ENCODE measurements at places on chromosomes 3 and 15.

- DNase-seq, result no peak
Measured at GRCh38 chr3:177733936-177734335, 536.7 kb upstream of the TBL1XR1 start.

- DNase-seq, result no peak
Measured at GRCh38 chr3:133520286-133520685, 53.2 kb upstream of the CDV3 start.

GRCh38 chr3:58487140-58487886 lies 4.6 kb upstream of the KCTD6 start:
- peak; percentile 86 for DNase-seq

GRCh38 chr3:85432081-85432480 lies 473.3 kb downstream of the CADM2 start:
- DNase-seq, result no peak

GRCh38 chr3:55893045-55893664 lies 406.0 kb upstream of the WNT5A start:
- DNase-seq, result no peak

- DNase-seq, result no peak
Measured at GRCh38 chr15:45449916-45450867, 71.8 kb upstream of the GATM start.

GRCh38 chr3:136891934-136892855 lies 30.2 kb downstream of the NCK1 start:
- DNase-seq, result no peak

- DNase-seq, result no peak
Measured at GRCh38 chr15:78363381-78363734, 23.2 kb downstream of the CRABP1 start.

- DNase-seq, result no peak
Measured at GRCh38 chr3:114427285-114428043, 133.6 kb downstream of the TIGIT start.

DNA sequence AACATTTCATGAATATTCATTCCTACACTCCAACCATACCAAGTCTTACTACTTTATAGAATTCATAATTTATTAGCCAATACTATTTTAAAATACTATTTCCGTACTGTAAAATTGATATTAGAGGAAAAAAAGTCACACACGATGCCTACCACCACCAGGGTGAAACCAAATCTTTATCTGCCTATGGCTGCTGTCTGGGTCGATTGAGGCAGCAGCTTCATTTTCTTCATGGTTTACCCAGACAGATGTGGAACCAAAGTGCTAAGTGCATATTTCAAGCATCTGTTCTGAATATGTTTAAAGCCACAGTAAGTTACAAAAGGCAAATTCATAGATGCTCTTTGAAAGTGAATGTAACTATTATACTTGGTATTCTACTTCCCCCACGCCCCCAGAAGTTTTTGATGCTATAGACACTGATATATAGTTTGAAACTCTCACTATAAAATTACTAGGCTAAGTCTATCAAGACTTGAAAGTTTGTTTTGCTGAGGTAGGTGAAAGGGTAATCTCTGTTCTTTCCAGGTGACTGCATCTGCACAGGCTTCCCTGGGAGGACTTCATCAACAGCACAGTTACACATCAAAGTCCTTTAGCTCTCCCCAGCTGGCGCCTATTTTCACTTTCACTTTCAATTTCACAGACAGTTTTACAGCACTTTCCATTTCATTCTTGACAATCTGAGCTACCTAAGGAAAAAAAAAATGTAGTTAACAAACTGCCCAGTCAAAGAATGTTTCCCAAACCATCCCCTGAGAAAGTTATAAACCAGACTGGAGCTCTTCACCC lies 113.9 kb downstream of the POLQ start:
- peak; percentile 62 for DNase-seq

- DNase-seq, result no peak
Measured at GRCh38 chr3:51269466-51269865, 115.6 kb upstream of the MANF start.

- DNase-seq, result no peak
Measured at GRCh38 chr3:165211721-165212120, 15.5 kb upstream of the SLITRK3 start.

DNA sequence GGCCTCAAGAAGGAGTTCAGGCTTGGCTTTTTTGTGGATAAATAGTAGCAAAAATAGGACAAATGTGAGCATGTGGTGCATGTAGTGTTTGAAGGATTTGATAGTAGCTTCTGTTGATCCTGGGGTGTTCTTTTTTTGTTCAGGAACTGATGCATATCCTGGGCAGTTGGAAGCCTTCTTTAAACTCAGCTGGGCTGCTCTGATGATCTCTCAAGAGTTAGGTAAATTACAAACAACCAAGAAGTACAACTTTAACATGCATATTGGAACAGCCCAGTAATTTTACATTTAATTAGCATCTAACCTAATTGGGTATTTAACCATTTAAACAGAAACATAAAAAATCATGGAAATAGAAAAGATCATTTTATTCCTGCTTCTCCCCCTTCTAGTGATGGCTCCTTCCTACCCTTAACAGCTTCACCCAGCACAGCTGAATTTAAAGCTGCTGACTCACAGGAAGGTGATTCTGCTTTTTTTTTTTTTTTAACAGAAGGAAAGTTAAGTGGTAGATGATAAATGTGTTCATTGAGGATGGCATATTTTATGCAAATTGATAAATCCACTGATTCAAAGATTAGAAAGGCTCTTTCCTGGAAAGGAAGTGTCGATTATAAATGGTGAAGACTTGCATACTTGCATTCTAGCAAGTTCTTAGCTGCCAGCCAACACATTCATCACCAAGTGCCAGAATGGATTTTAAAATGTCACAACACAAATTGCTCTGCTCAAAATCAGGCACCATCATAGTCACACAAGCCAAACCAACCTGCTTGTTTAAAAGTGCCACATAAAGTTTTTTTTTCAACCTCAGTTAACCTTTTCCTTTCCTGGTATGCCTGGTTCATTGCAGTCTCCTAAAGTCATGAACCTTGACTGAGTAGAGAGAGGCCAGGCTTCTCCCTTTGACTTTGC lies 20.0 kb downstream of the SLC35G2 start:
- peak; percentile 35 for DNase-seq

DNA sequence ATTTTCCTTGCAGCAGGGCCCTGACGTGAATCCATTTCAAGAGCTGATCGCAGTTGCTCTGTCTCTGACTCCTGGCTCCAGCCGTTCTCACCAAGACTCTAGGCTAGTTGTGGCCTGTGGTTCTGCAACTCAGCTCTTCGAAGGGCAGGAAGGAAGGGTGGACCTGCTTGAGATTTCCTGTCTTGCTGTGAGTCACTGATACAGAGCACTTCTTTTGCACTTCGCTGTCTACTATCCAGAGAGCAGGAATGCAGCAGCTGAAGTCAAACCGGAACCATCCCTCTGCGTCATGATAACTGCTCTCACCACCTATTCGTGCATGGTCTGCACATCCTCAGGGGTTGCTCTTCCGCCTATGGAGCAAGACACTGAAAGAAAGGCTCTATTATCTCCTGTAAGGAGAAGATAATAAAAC lies 59.7 kb downstream of the RAP2B start:
- DNase-seq, result peak; percentile 92

DNA sequence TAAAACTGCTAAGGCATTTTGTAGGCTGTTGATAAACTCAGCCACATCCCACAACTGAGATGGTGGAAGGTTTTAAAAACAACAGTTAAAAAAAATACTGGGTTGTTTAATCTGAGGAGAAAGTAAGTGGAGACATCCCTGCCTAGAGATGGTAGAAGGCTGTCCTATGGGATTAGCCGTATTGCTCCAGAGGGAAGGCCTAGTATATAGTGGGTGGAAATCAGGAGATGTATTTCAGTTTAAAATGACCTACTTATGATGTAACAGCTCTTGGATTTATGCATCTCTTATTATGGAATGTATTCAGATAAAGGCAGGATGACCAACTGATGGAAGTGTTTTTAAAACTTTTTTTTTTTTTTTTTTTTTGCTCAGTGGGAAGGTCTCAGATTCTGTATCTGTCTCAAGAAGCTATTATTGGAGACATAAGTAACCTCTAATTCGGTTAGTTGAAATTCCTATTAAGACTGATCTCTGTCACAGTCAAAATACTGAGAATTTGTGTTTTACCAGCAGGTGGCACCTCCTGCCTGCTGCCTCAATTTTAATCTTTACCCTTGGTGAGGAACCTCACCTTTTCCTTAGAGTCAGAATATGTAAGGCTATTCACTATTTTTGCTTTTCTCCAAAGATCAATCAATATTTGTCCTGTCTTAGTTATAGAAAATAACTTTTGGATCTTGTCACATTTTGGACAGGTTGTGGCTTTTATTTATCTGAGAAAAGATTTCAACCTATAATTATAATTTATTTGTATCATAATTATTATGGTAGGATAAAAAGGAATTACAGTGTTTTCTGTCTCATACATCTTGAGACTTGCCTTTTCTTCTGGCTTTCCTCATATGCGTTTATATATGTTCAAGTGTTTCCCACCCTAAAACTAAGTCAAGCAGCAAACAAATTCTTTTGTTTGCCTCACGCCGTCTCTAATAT lies 63.0 kb downstream of the VPS8 start:
- DNase-seq, result peak; percentile 35

GRCh38 chr3:133629146-133629545 lies 32.6 kb downstream of the TOPBP1 start:
- DNase-seq, result no peak

- no peak for DNase-seq
Measured at GRCh38 chr3:71547249-71548198, 36.0 kb downstream of the FOXP1 start.

DNA sequence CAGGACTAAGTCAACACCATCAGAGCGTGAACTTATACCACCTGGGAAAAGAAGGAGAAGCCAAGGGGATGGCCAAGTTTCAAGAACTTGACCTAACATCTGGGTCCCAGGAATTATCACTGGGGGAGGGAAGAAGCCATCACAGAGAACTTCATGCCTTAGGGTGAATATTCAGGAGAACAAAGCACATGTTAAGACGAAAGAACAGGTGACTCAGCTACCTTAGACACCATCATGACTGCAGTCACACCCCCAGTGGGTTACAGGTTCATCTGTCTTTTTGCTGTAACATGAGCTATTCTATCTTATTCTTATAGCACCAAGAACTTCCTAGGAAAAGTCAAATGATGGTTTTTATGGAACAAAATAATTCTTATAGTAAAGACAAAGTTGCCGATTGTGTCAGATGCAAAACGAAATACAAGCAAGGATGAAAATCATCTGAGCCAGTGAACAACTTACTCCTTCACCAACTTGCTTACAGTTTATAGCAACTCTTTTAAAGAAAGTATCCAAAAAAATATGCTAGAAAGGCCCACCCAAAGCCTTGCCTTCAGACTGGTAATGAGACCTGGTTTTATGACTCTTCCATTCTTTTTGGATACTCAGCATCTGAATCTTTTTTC lies 72.0 kb downstream of the TPRA1 start:
- no peak for DNase-seq

DNA sequence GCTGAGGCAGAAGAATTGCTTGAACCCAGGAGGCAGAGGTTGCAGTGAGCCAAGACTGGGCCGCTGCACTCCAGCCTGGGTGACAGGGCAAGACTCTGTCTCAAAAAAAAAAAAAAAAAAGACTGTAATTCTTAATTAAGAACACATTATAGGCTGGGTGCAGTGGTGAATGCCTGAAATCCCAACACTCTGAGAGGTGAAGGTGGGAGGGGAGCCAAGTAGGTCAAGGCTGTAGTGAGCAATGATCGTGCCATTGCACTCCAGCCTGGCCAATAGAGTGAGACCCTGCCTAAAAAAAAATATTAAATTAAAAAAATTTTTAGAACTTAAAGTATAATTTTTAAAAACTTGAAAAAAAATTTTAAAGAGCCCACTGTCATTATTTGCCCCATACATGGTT lies 13.4 kb upstream of the ARPIN start:
- peak; percentile 67 for DNase-seq

DNA sequence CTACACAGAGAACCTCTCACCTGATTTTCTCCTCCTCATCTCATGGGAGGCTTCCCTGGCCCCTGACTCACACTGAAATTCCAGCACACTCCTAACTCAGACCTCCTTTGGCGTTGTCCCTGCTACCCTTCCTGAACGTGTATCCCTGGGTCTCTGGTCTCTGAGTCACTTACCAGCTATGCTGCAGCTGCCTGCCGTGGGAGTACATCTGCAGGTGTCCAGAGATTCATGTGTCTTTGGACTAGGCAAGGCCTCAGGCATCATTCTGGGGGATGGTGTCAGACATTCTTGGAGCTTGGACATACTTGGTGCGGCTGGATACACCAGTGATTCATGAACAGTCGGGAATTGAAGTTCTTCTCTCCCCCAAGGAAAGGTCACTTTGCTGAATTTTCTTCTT lies 148.8 kb upstream of the TRIM42 start:
- DNase-seq, result no peak

DNA sequence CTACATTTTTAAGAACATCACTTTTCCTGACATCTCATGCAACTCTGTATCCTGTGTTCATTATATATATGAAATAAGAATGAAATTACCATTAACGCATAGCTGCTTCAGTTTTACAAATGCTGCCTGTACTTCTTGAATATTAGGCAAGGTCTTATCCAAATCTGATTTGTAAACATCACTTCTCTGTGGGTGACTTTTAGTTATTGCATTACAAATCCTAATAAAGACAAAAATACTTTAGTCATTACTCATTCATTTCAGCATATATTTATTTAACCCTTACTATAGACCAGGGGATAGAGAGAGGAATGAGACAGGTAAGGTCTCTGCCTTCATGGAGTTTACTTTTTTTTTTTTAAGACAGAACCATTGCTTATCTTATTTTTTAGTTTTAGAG lies 36.8 kb downstream of the MTMR10 start:
- no peak for DNase-seq

DNA sequence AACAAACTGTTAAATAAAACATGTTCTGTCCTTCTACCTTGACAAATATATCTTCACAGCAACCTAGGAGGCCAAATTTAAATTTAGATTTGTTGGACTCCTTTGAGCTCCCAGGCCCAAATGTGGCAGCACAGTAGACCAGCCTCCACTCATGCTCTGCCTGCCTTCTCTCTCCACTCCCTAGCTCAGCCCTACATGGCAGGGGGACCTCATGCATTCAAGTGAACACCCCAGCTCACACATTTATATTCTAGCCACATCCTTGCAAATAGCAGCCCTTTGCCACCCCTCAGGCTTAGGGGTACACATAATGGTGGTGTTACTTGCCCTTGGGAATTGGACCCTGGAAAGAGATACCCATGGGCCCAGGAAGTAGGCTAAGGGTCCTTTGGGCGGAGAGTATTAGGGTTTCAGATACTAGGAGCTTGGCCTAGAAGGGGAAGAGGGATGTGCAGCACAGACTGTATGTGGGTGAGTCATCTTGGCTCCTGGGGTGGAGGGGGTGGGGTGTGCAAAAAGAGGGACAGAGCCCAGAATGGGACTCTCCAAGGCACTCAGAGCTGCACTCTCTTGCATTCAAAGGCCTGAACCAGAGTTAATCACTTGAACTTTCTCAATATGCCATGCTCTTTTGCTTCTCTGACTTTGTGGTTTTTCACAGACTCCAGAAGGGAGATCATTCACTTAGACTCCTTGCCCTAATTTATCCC lies 268.4 kb upstream of the ROPN1 start:
- DNase-seq, result peak; percentile 94

DNA sequence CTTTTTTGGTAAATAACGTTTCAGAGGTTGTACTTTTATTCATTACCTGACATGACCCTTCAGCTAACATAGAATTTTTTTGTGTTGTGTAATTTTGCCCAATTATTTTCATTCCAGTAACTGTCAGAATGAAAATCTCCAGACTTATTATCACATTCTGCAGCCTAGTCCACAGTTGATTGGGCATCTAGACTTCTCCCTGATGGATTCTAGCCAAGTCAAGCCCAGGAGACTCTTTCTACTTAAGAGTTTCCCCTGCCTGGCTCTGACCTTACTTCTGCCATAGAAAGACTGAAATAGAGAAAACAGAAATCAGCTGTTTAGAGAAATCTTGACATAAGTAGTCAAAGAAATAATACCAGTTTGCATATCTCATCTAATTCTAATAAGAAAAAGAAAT lies 82.9 kb upstream of the CDAN1 start:
- no peak for DNase-seq
